ENCODE measurements at places on chromosomes 7 and 10.

DNA sequence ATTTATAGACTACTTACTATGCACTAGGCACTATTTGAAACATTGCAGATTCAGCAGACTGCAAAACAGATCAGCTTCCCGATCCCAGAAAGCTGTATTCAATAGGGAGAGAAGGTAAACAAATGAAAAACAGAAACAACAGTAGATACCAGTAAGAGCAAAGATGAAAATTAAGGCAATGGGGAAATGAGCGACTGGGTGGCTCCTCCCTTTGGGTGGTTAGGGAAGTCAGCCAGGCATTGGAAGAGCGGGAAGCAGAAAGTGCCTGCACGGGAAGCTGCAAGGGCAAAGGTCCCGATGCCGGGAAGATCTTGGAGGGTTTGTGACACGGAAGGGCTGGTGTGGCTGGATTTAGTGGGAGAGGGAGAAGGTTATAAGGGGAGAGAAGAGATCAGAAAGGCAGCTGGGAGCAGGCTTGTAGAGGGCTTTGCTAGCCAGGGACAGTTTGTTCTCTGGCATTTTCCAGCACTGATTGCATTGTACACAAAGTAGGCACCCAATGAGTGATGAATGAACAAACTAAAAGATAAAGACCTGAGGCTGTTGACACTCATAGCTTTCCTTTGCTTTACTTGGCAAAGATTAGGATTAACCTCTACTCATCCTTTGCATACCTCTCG lies 67.8 kb downstream of the NAMPT start:
- no peak for DNase-seq

GRCh38 chr10:80131499-80131901 lies 1.0 kb upstream of the PLAC9 start:
- no peak for DNase-seq

DNA sequence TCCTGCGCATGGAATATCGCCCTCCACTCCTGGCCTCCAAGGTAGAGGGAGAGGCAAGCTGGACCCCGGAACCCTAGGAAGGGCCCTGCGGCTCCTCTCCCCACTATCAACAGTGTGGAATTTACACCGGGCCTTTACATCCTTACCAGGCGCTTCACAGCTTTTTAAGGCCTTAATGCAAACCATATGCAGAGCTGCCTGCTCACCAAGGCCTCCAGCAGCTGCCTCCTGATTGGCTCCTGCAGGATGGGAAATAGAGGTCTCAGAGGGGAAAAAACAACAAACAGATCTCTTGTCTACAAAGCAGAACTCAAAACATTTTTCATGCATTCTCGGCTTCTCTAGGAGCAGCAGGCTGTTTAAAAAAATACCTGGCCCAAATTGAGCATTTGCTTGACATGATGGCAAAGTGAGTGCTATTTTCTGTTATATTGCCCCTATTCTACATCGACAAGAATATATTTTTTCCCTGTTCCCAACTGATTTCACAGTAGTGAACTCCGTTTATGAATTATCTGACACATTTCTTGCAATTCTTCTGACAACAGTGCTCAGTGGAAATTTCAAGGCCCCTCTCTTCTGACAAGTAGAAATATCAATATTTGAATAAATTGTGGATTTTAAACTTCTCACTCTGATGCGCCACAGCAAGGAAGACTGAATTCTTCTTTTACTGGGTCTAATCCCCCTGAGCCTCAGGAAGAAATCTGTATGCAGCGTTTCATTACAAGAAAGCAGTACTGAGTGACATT lies 51.7 kb downstream of the EBF3 start:
- DNase-seq: no peak

DNA sequence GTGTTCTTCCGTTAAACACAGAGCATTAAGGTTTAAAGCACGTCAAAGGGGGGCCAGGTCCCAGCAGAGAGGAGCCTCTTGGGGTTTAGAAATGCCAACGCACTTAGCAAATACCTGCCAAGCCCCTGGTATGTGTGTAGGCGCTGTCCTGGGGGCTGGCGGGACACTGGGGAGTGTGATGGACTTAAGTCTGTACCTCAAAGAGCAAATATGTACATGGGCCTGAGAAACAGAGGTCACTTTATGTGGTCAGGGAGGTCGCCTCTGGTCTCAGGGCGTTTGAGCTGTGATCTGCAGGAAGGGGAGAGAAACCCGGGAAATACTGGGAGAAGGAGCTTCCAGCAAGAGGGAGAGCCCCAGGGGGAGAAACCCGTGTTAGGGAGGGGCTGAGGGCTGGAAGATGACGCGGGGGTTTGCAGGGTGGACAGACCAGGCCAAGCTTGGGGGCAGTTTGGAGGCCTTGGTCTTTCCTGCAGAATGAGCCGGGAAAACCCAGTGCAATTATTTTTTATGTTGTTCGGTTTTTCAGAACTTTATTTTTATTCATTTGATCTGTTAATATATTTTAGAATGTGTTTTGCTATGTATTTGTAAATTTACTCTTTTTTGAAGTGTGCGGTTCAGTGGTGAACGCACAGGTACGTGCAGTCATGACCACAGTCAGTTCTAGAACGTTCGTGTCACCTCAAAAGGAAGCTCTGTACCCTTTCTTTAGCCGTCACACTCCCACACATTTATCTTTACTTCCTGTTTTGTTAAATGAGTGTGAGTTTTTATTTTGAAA lies 441.4 kb upstream of the FOXK1 start:
- DNase-seq: no peak

DNA sequence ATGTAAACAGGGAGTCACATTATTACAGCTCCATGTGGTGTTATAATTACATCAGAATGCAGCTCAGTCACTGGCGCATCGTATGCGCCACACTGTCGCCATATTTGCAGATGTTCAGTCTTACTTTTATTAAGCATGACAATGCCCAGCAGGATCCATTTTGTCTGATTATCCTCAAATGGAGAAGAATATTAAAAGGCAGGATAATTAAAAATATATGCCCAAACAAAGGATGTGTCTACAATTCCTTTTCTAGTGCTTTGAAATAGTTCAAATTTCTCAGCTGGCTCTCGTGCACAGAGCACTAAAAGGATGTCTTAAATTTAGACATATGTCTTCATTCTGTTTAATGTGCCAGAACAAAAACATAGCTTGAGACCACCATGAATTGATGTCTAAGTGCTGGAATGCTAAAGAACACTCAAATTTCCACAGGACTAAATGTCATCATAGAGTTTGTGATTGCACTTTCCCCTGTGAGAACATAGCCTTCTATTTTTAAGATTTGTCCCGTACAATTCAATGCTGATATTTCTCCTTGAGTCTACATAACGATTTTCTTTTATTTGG lies 168.0 kb downstream of the DKK1 start:
- no peak for DNase-seq

DNA sequence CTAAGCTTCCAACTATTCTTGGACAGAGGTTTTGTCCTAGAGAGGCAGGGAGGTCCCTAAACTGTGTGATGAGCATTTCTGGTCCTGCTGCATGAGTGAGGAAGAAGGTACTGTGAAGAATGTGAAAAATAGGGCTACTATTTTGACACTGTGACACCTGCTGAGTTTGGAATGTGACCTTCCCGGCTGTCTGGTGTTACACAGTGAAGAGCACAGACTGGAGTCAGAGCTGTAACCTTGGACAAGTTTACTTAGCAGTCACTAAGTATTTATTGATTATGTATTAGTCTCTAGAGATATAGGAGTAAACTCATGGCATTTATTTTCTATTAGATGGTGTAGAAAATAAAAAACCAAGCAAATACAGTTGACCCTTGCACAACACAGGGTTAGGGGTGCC lies 12.3 kb downstream of the GOLGA7B start:
- DNase-seq: no peak

GRCh38 chr7:46195934-46196333 lies 274.9 kb upstream of the IGFBP3 start:
- no peak for DNase-seq
